ENCODE measurements at places on chromosomes 7 and 10.

GRCh38 chr10:107986571-107986970 is 822.1 kb upstream of the SORCS1 start:
- DNase-seq, result no peak

DNA sequence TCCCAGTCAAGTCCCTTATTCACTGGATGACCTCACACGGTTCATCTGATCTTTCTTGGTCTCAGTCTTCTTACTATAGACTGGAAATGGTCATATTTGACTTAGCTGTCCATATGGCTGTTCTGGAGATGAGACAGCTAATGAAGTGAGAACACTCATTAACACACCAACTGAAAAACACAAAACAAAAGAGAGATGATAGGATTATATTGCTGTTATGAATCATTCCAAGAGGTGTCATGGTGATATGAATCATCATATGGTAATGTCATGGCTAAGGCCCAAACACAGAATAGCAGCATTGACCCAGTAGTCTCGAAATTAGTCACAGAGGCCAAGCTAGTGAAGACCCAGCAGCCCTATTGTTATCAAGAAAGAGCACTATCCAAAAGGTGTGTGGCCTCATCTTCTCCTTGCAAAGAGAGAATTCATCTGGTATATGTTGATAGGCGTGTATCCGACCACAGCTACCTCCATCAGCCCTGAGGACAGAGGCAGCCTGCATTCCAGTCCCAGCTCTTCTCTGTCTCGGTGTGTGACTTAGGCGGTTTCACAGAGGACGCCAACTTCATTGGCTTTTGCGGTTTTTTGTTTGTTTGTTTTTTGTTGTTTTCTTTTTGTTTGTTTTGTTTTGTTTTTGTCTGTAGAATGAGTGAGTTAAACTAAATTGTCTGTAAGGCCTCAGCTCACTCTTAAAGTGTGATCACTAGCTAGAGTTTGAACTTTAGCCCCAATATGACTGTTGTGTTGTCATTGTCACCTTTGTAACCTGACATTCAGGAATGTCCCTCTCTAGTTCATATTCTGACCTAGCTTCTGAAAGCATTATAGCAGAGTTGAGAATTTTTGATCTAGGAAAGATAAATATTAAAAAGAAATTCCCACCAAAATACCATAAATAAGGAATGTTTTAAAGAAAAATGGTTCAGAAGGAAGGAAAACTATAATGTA is 97.4 kb upstream of the PDCD4 start:
- no peak for DNase-seq

- no peak for DNase-seq
Observed at GRCh38 chr7:121440857-121441503, 44.9 kb upstream of the FAM3C start.

DNA sequence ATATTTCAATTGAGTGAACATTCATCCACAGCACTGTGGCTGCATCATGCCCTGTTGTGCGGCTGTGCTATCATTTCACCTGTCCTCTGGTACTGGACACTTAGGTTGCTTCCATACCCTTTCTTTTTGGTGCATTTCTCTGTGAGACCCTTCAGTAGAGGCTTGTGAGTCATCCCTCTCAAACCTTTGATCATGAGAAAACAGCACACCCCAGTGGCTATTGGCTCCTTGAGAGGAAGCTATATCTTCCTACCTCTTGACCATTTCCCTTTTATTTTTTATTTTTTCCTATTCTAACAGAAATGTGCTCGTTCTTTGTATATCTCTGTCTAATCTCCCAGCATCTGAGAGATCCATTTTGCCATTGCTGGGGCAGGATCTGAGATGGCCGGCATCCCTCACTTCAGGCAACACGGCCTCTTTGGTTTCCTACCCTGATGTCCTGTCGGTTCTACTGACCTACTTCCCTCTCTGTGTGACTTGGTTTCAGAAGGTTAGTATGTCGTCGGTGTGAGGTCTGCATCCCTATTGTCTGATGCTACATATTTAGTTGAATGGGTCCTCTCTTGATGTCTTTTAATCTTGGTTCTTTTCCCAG is 23.8 kb upstream of the PIK3AP1 start:
- no peak for DNase-seq

DNA sequence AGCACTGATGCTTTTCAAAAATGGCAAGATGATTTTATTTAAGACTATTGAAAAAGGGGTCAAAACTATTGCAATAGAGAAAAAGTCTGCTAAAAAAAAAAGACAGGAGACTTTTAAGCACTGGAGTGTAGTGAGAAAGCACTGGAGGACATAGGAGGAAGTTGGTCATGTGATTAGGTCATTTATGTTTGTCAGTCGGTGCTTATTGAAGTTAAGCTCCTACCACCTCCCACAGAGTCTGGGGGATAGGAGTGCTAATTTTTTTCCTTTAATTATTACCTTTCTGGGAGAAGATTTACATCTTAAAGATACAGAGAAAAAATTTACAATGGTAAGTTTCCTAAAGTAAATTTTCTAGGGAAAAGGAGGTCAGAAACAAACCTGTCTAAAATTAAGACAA is 80.2 kb upstream of the TMEM229A start:
- DNase-seq, result no peak

GRCh38 chr7:70354409-70355169 is 756.3 kb downstream of the AUTS2 start:
- peak; percentile 77 for DNase-seq

GRCh38 chr7:3092468-3092867 is 48.8 kb upstream of the CARD11 start:
- DNase-seq, result no peak

GRCh38 chr7:124029396-124030188 is 3.3 kb downstream of the TMEM229A start:
- no peak for DNase-seq

DNA sequence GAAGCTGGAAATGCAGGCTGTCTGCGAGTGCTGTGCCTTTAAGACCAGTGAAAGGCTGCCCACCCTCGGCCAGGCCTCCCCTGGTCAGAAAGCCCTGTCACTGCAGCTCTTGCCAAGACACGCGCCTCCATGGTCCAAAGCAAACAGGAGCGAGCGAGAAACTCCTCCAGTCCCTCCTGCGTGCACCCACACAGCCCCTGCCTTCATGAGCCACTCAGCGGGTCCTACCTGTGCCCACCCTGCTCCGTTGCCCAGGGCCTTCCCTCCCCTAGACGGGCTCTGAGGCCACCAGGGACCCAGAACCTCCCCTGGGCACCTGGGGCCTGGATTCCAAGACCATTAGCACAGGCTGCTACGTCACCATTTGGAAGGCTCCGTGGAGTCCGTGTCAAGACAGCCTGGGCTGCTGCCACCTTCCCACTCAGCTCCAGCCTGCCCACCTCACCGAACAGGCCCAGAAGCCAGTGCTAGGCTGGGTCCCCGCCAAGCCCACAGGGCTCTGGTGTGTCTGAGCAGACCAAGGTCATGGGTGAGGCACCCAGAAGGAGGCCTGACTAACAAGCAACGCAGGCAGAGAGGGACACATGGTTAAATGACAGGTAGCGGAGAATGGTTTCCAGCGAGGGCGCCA is 144.5 kb downstream of the NEURL1 start:
- no peak for DNase-seq

GRCh38 chr7:108265007-108265406 is 134.8 kb upstream of the LAMB4 start:
- DNase-seq, result no peak

DNA sequence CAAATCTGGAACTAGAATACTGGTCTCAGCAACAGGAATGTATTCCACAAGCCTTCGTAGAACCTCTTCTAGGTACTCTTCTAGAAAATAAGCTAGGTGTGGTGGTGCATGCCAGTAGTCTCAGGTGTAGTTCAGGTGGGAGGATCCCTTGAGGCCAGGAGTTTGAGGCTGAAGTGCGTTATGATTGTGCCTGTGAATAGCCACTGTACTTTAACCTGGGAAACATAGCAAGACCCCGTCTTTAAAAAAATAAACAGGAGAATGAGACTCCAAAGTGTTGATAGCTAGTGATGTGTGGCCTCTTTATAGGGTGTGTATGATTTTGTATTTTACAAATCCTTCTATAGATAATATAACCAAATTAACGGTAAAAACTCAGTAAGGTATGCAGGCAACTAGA is 1.5 kb upstream of the ZNF775 start:
- DNase-seq, result no peak

GRCh38 chr10:125734148-125734547 is 14.6 kb downstream of the EDRF1 start:
- no peak for DNase-seq

GRCh38 chr7:149248777-149249176 is 9.3 kb downstream of the ZNF212 start:
- no peak for DNase-seq

DNA sequence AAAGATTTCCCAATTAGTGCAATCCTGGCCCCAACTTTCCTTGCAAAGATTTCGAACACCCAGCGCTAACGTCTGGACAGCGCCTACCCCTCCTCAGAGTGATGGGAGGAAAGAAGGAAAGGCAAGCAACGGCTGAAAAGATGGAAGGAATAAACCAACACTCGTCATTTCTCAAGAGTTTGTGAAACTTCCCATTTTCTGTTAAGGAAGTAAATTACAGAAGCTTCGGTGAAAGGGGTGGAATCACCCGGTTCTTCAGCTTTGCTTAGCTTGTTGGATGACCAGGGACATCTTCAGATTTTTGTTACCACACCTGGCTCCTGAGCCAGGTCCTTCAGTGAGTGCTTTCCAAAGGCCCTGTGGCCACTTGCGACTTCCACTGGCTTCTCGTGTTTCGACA is 313.1 kb downstream of the SKIDA1 start:
- DNase-seq, result no peak

DNA sequence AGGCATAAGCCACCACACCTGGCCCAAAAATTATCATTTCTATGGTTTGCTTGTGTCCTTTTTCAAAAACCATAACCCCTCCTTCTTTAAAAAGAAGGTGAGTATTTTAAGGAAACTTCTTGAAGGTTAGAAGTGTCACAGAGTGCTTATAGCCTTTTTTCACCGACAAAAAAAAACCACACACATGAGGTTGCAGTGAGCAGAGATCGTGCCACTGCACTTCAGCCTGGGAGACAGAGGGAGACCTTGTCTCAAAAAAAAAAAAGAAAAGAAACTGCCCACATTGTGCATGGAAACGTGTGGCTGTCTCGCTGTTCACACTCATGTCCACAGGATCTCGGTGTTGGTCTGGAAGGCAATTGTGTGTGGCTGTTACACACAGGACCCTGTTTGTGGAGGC is 157.4 kb upstream of the PFKP start:
- no peak for DNase-seq

DNA sequence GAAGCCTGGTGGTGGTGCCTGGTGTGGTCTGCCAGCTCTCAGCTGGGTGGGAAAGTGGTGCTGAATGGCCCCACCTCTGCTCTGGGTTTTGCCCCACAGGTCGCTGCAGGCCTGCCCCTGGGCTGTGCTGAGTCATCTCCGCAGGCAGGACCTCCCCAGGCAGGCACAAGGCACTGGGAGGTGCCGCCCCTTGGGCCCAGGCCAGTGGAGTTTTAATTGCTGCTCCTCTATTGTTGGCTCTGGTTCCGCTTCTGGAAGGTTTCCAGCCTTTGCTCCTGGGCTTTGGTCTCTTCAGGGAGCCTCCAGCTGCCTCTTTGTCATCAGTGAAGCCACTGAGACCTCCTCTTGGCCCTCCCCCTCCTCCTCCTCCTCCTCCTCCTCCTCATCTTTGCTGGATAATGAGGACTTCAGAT is 180.3 kb upstream of the GRB10 start:
- no peak for DNase-seq

- DNase-seq, result no peak
Observed at GRCh38 chr10:83680470-83680891, 458.8 kb upstream of the GHITM start.
